ENCODE measurements at places on chromosomes 5 and 9.

GRCh38 chr9:95100071-95100627 is 217.4 kb downstream of the FANCC start:
- DNase-seq = no peak

DNA sequence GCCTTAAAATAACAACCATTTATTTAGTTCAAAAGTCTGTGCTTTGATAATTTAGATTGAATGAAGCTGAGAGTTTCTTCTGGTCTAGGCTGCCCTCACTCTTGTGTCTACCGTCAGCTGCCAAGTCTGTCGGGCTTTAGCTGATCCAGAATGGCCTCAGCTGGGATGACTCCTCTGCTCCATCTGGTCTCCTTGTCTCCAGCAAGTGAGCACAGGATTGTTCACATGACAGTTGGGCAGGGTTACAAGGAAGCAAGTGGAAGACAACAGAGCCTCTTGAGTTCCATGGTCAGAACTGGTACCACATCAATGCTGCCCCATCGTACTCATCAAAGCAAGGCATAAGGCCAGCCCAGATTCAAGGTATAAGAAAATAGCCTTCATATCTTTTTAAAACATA is 9.0 kb downstream of the HTR1A start:
- no peak for DNase-seq

DNA sequence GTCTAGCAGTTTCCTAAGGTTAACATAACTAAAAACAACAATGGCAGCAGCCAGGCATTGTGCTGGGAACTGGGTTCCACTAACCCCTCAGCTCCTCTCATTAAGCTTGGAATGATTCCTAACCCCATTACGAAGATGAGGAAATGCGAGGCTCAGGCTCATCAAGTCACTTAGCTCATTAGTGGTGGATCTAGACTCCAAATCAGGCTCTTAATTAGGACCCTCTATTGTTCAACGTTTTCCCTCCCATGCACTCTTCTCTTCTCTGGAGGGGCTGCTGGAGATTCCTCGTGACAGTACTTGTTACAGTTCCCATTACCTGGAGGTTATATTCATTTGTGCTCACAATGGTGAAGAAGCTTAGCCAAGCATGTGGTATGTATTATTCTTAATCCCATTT is 6.5 kb downstream of the TAS2R1 start:
- DNase-seq = no peak

- DNase-seq = no peak
Measured at GRCh38 chr9:133403766-133404453, 13.9 kb downstream of the REXO4 start.

DNA sequence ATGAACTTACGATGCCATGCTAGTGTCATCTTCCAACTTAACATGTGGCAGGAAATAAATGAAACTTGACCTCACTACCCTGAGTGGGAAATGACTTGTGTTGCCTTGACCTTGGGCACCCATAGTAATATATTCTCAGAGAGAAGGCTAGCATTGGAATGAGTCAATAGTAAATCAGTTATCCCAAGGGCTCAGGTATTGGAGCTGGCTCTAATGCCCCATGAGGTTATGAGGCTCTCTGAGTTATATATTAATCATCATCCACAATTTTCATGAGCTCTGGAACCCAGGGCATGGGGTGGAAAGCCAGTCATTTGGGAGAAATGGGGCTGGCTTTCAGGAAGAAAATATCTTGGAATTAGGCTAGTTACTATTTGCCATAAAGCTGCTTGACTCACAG is 42.4 kb upstream of the SMIM32 start:
- DNase-seq = no peak

GRCh38 chr5:19532936-19533335 is 455.1 kb downstream of the CDH18 start:
- DNase-seq = no peak

DNA sequence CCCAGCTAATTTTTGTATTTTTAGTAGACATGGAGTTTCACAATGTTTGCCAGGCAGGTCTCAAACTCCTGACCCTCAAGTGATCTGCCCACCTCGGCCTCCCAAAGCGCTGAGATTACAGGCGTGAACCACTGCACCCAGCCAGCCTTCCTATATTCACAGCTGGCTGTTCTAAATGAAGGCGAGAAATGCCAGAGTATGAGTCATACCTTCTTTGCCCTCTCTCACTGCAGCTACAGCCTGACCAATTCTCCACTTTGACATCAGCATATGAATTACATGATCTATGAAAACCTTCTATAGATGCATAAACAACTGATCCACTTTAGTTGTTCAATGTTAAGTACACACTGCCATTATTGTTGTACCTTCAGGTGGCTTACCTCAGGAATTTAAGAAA is 14.5 kb downstream of the APTX start:
- DNase-seq = no peak

DNA sequence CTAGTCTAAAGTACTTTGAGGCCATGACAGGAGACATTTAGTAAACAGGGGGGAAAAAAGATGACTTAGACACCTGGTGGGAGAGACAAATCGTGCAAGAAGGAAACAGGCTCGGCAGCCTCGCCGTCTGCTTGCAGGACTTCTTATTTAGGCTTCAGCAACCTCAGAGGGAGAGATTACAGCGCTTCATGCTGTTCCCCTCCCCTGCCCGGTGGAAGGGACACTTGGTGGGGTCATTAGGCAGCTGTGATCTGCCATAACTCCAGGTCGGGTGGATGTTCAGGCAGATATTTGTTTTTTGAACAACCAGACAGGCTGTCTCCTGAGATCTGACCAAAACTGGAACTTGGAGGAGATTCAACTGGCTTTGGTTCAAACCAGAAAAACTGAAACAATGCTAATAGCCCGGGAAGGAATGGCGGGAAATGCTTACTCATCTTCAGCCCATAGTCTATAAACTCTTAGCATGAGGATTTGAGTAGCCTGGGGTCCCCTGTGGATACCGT is 38.1 kb upstream of the CD180 start:
- no peak for DNase-seq

DNA sequence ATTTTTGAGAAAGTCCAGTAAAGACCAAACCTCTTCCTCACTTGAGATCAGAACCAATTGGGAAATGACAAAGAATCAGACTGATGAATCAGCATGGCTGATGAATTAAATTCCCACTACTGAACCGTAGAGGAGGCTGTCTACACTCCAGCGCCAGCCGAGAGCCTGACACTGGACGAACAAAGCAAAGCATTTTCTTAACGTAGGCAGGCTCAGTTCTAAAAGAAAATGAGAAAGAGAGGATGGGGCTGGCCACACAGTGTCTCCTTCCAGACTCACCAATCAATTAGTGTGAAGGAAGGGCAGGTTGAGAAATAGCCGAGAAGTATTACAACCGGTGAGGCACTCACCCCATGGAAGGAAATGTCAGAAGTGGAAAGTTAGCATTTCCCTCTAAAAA is 49.4 kb downstream of the ITGA1 start:
- DNase-seq = no peak

DNA sequence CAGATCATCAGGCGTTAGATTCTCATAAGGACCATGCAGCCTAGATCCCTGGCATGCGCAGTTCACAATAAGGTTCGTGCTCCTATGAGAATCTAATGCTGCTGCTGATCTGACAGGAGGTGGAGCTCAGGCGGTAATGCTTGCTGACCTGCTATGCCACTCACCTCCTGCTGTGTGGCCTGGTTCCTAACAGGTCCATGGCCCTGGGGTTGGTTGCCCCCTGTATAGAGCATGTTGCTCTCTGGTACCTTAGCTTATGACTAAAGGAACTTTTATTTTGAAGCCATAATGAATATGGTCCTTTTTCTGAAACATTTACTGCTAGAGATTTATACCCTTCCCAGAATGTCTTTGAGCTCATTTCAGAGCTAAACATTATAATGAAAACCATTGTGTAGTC is 3.1 kb downstream of the MAN2A1 start:
- no peak for DNase-seq

- no peak for DNase-seq
Measured at GRCh38 chr5:164627021-164627420, 1121.6 kb downstream of the MAT2B start.

DNA sequence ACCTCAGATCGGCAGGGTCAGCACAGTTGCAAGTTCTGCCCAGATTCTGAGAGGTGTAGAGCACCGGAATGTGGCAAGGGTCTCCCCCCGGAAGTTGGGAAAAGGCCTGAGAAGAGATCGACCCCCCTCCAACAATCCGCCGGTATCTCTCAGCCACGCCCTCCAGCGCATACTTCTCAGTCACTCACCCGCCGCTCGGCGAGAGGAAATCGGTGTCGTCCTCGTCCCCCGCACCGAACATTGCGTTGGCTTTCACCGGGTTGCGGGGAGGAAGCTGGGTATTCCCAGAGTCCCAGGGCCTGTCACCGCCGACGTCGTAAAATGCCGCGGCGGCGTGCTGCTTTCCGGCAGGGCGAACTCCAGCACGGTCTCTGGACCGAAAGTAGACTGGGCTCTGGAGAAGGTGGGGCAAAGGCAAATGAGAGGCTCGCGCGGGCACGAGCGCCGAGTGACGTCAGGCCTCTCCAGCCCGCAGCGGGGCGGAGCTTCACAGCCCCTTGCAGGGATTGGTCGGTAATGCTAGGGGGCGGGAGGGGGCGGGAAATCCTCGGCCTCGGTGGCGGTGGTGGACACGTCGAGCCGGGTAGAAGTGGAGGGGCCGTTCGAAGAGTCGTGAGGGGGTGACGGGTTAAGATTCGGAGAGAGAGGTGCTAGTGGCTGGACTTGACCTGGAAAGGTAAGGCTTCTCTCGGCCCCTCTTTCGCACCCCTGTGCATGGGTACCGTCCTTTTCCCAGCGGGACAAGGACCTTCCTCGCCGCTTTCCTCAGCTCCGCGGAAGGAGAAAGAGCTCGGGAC is at the start of the genes FKBP15 and SLC31A1:
Gene FKBP15, minus strand, starts transcription at position 275 of the 797 bp plus-strand sequence. Its CDS starts 34 bp downstream, at position 241.
Gene SLC31A1, plus strand, starts transcription at position 542 of the 797 bp plus-strand sequence. CDS start 34,605 bp downstream, outside the sequence.
- DNase-seq = peak; percentile 87

- no peak for DNase-seq
Measured at GRCh38 chr9:35791297-35791921, at the start of gene NPR2. Gene NPR2, plus strand, starts transcription at chr9:35791591. Its CDS starts 818 bp downstream, at chr9:35792409.

GRCh38 chr5:169778622-169779596 is 141.8 kb downstream of the DOCK2 start:
- no peak for DNase-seq

DNA sequence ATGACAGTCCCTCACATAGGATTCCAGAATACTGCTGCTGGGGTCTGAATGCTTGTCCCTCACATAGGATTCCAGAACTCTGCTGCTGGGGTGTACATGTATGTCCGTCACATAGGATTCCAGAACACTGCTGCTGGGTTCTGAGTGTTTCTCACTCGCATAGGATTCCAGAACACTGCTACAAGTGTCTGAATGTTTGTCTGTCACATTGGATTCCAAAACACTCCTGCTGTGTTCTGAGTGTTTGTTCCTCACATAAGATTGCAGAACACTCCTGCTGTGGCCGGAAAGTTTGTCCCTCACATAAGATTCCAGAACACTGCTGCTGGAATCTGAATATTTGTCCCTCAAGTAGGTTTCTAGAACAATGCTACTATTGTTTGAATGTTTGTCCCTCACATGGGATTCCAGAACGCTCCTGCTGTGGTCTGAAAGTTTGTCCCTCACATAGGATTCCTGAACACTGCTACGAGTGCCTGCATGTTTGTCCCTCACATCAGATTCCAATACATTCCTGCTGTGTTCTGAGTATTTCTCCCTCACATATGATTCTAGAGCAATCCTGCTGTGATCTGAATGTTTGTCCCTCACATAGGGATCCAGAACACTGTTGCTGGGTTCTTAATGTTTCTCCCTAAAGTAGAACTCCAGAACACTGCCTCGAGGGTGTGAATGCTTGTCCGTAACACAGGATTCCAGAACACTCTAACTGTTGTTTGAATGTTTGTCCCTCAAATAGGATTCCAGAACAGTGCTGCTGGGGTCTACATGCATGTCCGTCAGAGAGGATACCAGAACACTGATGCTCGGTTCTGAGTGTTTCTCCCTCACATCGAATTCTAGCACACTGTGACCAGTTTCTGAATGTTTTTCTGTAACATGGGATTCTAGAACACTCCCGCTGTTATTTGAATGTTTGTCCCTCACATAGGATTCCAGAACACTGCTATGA is 200.4 kb downstream of the FOXD4L6 start:
- DNase-seq = no peak

GRCh38 chr9:95857124-95857523 is 18.4 kb upstream of the ERCC6L2 start:
- DNase-seq = no peak

DNA sequence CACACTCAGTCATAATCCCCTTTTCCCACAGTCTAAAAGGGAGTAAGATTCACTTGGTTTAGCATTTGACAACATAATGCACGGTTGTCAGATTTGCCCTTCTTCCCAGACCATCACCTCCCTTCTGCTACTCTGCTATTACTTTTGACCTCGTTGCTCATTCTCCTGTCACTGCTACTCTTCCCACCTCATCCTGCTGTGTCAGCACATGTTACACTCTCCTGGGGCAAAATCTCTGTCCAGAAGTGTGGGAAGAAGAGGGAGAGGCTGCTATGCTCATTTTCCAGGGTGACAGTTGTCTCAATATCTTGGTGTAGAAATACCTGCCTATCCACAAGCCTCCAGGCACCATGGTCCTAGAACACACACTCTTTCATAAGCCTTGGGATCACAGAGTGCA is 449.9 kb upstream of the PIK3R1 start:
- no peak for DNase-seq

GRCh38 chr5:13957032-13957645 is 12.7 kb upstream of the DNAH5 start:
- DNase-seq = peak; percentile 46

DNA sequence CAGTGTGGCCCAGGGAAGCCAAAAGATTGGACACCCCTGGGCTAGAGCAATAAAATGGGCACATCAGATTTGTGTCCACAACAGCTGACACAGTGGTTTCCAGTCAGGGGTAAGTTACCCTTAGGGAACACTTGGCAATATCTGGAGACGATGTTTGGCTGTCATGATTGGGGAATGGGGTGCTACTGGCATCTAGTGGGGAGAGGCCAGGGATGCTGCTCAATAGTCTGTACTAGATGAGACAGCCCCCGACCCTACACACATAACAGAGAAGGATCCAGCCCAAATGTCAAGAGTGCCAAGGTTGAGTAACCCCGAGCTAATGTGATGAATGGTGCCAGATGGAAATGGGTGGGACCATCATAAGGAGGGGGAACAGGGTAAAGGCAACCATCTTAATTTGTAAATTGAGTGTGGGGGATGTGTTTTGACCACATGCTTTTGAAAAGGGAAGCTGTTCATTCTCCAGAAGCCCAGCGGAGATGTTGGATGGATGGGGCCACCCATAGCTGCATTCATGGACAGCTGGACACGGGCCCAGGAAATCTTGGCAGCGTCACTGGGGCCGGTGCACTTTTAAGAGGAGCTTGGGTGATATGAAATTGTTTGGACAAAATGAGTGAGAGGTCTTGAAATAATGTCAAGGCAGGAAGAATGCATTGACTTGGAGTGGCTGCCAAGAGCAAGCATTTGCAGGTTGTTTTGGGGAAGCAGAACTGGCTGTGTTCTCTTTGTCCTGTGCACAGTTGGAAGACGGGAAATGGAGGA is 33.4 kb downstream of the SYK start:
- no peak for DNase-seq

DNA sequence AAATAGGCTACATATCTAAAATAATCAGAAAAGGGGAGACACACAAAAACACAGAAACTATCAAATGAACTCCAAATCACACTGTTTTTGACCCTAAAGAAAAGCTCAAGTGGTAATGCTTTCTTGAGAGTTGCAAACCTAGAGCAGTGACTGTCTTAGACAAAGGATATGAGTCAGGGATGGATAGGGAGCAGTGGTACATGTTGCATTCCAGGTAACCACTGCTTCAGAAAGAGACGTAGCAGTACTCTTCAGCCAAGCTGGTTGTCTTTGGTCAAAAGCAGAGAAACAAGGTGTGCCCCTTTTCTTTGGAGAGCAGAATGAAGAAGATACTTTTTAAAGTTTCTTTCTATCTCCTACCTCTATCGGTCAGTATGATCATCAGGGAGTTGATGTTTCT is 1003.6 kb downstream of the CDH9 start:
- no peak for DNase-seq
